PC-3 (cell line): ENCODE measurements at places on chromosomes 11 and 22.

DNA sequence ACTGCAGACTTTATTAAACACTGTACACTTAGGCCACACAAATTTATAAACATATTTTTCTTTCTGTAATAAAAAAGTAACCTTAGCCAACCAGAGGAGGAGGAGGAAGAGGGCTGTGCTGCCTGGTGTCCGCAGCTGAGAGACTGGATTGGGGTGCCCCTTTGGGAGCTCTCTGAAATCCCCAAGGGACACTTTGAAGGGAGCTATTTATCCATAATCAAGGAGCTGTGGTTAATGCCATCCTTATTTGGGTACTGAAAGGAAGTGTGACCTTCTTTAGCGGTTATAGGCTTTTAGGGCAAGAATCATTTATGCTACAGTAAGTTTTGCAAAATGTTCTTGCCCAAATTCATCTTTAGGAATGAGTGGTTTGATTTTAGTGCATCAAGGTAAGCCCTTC, 125.8 kb downstream of the RASSF10 start:
- DNase-seq, result no peak

GRCh38 chr11:117691218-117691514, 105.8 kb downstream of the DSCAML1 start:
- DNase-seq, result peak; percentile 6

GRCh38 chr11:70503468-70504221, 105.3 kb downstream of the CTTN start:
- DNase-seq, result no peak

DNA sequence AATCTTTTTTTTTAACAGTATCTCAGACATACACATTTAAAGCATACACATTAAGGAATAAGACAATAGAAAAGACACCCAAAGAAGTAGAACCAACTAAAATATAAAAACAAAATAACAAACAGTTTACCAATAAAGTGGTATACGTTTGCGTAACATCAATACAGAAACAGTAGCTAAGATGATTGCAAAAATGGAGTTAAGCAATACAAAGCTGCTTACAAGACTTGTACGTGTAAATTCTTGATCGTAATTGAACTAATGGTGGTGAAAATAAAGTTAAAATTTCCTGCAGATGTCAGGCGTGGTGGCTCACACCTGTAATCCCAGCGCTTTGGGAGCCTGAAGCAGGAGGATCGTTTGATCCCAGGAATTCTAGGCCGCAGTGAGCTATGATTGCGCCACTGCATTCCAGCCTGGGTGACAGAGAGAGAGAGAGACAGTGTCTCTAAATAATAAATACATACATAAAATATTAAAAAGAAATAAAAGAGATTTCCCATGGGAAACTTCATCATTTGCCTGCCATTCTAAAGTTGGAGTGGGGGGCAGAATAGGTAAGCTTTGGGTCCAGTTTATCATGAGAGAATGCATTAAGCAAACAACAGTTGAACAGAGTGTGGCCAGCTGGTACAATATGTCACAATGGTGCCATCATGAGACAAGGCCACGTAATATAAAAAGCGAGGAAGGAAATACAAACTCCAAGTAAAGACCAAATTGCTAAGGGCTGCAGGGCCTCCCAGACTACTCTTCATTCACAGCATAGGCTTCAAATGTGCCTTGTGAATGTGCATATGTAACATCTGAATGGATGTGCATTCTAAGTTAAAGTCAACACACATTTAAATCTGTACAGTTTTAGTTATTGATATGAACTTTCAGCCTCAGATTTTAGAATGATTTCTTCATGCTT, 38.9 kb upstream of the EED start:
- DNase-seq, result no peak

GRCh38 chr22:23784215-23784732, 2.5 kb upstream of the SMARCB1 start:
- no peak for DNase-seq

GRCh38 chr11:125074511-125075241, 11.6 kb downstream of the SLC37A2 start:
- DNase-seq, result no peak

GRCh38 chr11:503179-503981, 3.7 kb downstream of the RNH1 start:
- no peak for DNase-seq

- DNase-seq, result peak; percentile 95
Measured at GRCh38 chr11:122202951-122203456, 87.0 kb upstream of the BLID start.

DNA sequence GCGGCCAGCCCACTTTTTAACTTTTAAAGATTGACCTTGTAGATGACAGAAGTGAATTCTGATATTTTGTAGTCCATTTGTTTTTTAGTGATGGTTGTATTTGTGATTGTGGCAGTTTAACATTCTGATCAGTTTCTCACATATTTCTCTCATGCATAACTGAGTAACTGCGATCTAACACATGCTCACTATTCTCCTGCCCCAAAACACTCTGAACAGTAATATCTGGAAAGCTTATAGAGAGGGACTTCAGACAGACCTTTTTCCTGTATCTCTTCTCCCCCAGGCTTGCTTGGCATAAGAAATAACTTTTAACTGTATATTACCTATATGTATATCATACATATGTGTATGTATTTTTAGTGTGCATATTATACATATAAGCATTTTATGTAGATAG, 37.3 kb upstream of the MYO18B start:
- DNase-seq, result no peak

DNA sequence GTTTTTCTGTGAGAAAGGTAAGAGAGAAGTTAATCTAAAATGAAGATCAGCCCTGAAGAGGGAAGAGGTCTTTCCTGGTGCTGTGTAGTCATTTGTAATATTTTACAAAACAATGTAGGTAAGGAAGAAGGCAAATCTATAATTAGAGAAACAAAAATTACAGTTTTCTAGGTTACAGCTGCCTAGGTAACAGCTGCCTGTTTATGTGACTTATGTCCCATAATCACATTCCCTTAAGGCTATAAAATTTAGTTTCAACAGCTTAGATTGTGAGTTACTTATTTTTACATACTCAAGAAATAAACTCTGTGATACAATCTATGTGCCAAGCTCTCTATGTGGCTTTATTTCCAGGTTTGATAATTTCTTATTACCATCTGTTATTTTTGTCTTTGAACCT, 19.8 kb downstream of the LUZP2 start:
- DNase-seq, result no peak

GRCh38 chr22:39738746-39739145, 154.8 kb downstream of the ENTHD1 start:
- DNase-seq, result peak; percentile 4

GRCh38 chr22:21051145-21051830, 5.5 kb downstream of the LRRC74B start:
- no peak for DNase-seq

- no peak for DNase-seq
Measured at GRCh38 chr11:107840129-107840484, 18.5 kb downstream of the SLC35F2 start.

- no peak for DNase-seq
Measured at GRCh38 chr11:72454791-72455190, 20.5 kb upstream of the CLPB start.

DNA sequence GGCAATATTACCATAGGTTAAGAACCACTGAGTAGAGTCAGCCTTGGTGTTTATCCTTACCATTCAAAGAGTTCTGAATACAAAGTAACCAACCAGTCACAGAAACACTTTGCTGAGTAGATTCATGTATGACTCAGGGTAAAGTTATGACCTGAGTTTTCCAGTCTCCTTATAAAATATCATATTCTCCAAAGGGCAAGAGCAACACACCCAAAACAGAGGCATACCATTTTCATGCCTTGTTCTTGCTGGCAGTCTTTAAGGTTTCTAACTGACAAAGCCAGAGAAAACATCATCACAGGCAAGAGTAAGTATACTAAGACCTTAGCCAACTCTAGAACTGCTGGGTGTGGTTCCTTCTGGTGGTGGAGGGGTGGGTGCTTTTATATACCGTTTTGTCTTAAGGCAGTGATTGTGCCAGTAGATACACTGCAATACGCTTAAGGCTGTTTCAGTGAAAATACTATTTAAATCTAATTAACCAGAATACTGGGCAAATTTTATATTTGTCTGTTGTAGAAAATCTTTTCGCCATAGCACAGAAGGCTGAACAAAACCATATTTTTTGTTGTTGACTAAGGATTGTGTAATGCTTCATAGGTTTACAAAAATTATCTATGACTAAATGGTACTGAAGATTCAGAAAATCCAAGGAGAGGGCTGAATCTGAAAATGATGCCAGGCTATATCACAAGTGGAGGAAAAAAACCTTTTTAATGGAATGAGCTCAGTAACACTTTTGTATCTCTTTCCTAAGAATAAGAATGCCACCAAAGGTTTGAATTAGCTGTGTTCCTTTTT, 3.0 kb downstream of the ATL3 start:
- DNase-seq, result peak; percentile 98

- DNase-seq, result no peak
Measured at GRCh38 chr22:49321477-49322055, 506.1 kb downstream of the BRD1 start.

GRCh38 chr11:129840236-129840635, 24.6 kb downstream of the TMEM45B start:
- DNase-seq, result peak; percentile 89

DNA sequence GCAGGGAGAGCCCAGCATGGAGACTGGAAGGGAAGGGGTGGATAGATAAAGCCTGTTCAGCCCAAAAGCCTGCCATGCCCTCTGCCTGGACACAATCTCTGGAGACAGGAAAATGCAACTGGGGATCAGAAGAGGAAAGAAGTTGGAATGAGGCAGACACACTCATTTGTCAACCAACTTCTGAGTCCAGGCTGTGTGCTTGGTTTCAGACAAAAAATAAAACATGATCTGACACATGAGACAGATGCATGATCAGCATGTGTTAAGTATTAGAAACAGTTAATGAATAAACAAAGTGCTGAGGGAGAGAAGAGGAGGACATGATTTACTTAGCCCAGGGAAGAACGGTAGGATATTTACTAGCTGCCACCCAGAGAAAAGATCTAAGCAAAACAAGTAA, 839 bp downstream of the LRRN4CL start:
- DNase-seq, result no peak

DNA sequence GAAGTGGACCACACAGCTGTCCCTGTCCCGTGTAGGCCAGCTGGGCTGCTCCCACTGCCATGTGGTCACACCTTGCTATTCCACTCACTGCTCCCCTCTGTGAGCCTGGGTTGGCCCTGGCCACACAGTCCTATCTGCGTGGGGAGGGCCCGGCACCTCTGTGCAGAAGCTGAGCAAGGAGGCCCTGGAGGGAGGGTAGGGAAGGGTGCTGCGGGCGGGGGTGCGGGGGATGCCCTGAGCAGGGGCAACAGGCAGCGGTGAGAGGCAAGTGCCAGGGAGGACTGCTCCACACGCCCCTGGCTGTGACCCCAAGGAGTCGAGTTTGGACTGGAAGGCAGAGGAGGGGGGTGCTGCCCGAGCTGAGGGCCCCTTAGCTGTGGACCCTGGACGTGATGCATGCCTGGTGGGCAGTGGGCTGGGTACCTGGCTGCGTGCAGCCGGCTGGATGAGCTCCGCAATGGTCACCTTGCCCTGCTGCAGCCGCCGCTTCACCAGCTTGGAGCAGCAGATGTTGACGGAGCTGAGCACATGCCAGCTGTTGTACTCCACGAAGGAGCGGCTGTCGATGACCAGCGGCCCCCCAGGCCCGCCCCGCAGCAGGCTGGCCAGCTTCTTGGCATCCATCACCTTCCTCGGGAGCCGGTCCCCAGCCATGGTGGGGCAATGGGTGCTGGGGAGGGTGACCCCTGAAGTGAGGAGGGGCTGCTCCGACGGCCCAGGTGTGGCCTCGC, 6.7 kb downstream of the DUSP8 start:
- no peak for DNase-seq

- DNase-seq, result no peak
Measured at GRCh38 chr11:18912883-18913282, 26.3 kb downstream of the MRGPRX1 start.

DNA sequence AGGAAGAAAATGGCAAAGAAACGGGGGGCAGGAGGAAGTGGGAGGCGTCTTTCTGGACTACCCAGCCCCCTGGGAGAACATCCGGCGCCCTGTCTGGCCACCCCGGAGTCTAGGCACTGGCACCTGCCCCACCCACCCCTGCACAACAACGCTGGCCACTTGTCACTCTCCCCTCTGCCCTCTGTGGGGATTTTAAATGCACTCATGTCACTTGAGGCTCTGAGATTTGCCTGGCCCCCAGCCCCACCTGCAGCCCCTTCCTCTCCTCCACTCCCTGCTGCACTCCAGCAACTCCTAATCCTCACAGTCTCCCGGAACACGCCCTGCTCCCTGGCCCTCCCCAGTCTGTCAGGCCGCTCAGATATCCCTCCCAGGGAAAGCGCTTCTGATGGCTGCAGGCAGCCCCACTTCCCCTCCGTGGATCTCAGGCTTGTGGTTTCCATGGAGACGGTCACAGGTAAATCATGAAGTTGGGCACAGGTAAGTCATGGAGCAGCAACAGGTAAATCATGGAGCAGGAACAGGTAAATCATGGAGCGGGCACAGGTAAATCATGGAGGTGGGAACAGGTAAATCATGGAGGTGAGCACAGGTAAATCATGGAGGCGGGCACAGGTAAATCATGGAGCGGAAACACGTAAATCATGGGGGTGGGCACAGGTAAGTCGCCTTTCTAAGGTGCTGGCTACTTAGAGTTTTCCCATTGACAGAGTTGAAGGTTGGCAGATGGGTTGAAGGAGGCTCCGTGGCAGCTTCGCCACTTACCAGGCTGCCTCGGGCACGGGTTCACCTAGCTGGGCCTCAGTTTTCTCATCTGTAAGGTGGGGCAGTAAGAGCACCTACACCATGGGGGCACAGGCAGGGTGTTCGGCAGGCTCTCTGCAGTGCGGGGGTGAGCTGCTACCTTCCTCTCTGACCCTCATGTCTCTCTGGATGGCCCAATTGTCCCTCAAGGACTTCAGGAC, 79.0 kb upstream of the SHISAL1 start:
- peak; percentile 5 for DNase-seq

DNA sequence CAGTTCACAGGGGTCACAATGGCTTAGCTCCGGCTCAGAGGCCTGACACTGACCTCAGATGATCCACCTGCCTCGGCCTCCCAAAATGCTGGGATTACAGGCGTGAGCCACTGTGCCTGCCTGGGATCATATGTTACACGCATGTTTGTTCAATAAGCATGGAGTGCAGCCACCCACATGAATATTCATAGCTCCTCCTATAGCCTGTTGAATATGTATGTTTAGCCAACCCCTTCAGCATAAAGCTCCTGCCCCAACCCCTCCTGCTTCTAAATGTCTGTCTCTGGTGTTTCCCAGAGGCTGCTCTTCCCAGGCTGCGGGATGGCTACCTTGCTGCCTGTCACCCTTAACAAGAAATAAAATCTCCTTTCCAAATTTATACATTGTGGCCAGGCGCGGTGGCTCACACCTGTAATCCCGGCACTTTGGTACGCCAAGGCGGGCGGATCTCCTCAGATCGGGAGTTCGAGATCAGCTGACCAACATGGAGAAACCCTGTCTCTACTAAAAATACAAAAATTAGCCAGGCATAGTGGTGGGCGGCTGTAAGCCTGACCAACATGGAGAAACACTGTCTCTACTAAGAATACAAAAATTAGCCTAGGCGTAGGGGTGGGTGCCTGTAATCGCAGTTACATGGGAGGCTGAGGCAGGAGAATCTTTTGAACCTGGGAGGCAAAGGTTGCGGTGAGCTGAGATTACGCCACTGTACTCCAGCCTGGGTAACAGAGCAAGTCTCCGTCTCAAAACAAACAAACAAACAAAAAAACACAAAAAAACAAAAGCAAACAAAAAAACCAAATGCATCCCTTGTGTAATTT, 1.1 kb upstream of the APOBEC3F start:
- DNase-seq, result no peak
